ENCODE measurements at places on chromosomes 12 and 14. TPM values are rescaled to one million over a fixed set of nuclear protein-coding genes. Genes with fewer than 3 reads are reported as not detected.

NDUFA12 gene
- 70.1 TPM for total RNA-seq

DNA sequence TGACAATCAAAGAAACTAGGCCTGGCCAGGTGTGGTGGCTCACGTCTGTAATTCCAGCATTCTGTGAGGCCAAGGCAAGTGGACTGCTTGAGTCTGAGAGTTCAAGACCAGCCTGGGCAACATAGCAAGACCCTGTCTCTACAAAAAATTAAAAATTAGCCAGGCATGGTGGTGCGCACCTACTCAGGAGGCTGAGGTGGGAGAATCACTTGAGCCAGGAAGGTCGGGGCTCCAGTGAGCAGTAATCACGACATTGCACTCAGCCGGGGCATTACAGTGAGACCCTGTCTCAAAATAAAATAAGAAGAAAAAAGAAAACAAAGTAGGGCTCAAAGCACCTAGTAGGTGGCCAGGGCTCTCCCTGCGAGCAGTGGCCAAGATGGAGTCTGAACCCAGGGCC is 79.1 kb downstream of the CHGA start:
- DNase-seq, result no peak

- no peak for DNase-seq
These were observed 98.4 kb downstream of the APAF1 start for GRCh38 chr12:98743362-98743953.

- DNase-seq, result no peak
These were observed 398.0 kb upstream of the FAR2 start for GRCh38 chr12:28750946-28751685.

RASAL1 gene
- total RNA-seq, result 2.2 TPM

STAT2 gene
- total RNA-seq, result 163 TPM

GRCh38 chr12:25054076-25054782 is 105.3 kb upstream of the BCAT1 start:
- DNase-seq, result no peak

- no peak for DNase-seq
These were observed 13.1 kb downstream of the CDK2AP1 start for GRCh38 chr12:123258593-123258992.

GRCh38 chr14:76686646-76687045 is 74.6 kb upstream of the VASH1 start:
- DNase-seq, result no peak

GRCh38 chr12:50004696-50005095 is 20.6 kb downstream of the RACGAP1 start:
- DNase-seq, result no peak

- no peak for DNase-seq
These were observed 32.8 kb upstream of the C14orf180 start for GRCh38 chr14:104546591-104547309.

- no peak for DNase-seq
These were observed 228.0 kb upstream of the ATP2B1 start for GRCh38 chr12:89936631-89937030.

SLC39A5 gene
- total RNA-seq, result 1.5 TPM

DNA sequence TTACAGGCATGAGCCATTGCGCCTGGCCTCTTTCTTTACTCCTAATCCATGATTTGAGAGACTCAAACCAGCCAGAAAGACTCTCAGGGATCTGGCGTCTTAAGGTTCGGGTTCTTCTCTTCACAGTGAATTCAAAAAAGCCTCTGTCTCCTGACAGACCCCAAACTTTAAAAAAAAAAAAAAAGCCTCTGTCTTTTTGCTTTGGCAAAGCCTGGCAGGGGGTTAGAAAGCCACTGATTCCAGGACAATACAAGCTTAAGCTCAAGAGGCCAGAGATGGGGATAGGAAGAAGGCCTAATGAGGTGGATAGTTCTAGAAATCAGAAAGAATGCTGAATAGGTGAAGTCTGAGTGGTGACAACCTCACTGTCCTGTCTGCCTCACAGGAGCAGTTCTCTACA is 8.8 kb downstream of the NRIP2 start:
- no peak for DNase-seq

TPPP2 gene
- total RNA-seq, result not detected

B4GALNT3 gene
- total RNA-seq, result 9.6 TPM

DNA sequence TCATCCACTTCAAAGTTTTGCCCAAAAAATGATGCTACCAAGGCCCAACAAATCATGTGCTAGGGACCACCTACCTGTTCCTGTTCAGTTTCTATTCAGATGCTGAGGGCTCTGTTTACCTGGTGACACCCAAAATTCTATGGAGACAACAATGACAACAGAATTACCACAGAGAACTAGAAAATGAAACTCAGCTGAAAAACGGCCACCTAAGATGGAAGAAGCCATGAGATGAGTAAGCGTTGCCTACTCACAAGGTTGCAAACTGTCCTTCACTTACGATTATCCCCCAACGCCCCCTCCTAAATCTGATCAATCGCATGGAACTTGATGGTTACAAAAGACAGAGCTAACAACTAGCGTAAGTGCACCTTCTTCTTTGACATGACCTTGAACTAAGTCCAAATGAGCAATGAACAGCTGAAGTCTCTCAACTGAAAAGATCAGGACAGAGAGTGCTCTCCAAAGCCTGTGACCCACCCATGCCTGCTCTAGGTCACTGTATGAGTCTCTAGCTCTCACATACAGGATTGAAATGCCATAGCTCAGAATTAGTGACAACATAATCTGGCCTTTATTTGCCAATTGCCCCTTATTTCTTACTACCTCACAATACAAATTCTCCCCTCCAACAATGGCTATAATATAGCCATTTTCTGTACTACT is at the start of gene RNASE11:
Gene RNASE11 (minus strand): TSS at position 513 of the 666 bp plus-strand sequence.
- no peak for DNase-seq

GLIPR1L1 gene
- total RNA-seq, result not detected

NPFF gene
- total RNA-seq, result not detected

PELI2 gene
- total RNA-seq, result 36.3 TPM

- no peak for DNase-seq
These were observed 3.5 kb downstream of the LPAR5 start for GRCh38 chr12:6632026-6632983.

- DNase-seq, result no peak
These were observed 27.0 kb downstream of the DHRS2 start for GRCh38 chr14:23663127-23663526.

DNA sequence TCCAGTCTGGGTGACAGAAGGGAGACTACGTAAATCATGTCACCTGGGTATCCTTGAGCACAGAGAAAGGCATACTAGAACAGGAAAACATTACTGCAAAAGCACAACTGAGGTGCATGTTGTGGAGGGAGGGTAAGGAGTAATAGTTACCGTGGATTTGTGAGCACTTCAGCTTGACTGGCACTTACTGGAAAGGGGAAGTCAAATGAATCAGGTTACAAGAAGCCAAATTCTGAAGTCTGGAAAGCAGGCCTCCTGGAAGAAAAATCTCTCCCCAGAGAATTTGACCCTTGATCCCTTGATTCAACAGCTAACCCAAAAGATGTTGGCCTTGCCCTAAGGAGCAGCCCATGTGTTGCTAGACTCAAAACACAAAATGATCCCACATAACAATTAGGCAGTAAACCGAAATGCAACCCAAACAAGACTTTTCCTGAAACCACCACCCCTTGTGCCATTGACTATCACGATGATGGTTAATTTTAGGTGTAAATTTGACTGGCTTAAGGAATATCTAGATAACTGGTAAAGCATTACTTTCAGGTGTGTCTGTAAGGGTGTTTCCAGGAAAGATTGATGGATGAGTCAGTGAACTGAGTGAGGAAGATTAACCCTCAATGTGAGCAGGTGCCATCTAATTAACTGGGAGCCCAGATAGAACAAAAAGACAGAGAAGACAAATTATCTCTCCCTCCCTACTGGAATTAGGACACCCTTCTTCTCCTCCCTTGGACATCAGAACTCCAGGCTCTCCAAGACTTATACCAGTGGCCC is 108.8 kb downstream of the SLC25A21 start:
- DNase-seq, result no peak

GRCh38 chr14:103191844-103192243 is 68.6 kb downstream of the TNFAIP2 start:
- no peak for DNase-seq

- no peak for DNase-seq
These were observed 17.7 kb downstream of the AHSA1 start for GRCh38 chr14:77475432-77476115.

CEBPE gene
- not detected for total RNA-seq
